ENCODE measurements at places on chromosomes 16 and 17. TPM values are rescaled to one million over a fixed set of nuclear protein-coding genes. Genes with fewer than 3 reads are reported as not detected.

DNA sequence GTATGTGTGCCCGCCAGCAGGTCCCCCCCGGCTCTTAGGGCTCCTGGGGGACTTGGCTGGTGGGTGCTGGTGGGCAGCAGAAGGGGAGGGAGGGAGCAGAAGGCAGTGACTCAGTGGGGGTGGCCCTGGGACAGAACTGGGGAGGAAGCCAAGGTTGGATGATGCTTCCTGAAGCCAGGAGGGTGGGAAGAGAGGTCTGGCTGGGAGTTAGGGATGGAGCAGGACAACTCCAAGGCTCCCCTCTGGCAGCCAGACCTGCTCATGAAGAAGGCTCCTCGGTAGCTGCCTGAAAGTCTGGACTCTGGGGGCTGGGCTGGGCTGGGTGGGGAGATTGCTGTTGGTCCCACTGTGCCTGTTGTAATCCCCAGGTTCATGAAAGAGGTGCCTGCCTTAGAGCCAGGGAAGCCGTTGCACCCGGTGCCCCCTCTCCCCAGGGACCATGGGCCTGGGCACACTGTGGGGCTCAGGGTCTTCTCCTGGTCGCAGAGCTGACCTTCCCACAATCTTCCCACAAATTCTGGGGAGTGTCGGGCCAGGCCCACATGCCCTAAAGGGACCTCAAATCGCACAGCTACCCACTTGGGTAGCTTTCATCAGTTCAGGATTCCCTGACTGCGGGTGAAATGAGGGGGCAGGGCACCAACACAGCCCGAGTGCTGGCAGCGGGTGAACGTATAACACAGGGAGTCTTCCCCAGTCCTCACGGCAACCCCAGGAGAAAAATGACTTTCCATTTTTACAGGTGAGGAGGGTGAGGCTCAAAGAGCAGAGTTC is 1.1 kb upstream of the PLEKHG4 start:
- no peak for DNase-seq

GRCh38 chr17:8125947-8126490 is 2.1 kb upstream of the HES7 start:
- no peak for DNase-seq

The NXN gene
- polyA plus RNA-seq: 81.2 TPM

- DNase-seq: no peak
Measured at GRCh38 chr16:31093132-31093703, 1.4 kb downstream of the VKORC1 start.

- no peak for DNase-seq
Measured at GRCh38 chr17:28071891-28072606, 29.6 kb downstream of the NLK start.

- no peak for DNase-seq
Measured at GRCh38 chr16:77335652-77336234, 99.1 kb downstream of the ADAMTS18 start.

GRCh38 chr16:78221892-78222291 is 122.4 kb downstream of the WWOX start:
- DNase-seq: no peak

GRCh38 chr17:74099442-74100340 is 103.8 kb upstream of the RPL38 start:
- DNase-seq: no peak
